ENCODE measurements at places on chromosomes 5 and 9.

DNA sequence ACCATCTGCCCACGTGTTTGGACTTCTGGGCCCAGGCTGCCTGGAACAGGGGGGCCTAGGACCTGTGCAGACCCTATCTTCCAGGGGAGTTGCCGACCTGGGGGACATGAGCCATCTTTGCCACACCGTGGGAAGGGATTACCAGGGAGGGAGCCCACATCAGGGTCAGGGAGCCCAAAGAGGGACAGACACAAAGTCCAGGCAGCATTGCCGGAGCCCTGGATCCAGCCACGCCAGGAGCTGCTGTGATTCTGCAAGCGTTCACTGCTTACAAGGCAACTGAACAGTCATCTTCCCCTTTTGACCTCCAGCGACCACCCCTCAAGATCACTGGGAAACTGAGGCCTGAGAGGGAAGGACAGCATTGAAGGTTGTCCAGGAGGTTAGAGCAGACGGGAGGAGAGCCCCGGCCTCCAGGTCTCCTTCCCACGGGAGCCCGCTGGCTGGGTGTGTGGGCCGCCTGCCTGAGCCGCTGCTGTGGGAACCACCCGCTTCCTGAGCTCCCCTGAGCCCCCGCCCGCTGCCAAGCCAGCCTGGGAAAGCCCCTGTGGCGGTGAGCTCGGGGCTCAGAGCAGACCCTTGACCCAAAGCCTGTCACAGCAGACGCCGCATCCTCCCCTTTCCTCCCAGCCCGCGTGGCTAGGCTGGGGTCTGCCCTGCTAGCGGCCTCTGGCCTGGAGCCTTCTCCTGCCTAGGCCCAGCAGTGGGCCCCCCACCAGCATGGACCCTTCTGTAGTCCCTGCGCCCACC lies 17.1 kb upstream of the NOTCH1 start:
- DNase-seq, result no peak

DNA sequence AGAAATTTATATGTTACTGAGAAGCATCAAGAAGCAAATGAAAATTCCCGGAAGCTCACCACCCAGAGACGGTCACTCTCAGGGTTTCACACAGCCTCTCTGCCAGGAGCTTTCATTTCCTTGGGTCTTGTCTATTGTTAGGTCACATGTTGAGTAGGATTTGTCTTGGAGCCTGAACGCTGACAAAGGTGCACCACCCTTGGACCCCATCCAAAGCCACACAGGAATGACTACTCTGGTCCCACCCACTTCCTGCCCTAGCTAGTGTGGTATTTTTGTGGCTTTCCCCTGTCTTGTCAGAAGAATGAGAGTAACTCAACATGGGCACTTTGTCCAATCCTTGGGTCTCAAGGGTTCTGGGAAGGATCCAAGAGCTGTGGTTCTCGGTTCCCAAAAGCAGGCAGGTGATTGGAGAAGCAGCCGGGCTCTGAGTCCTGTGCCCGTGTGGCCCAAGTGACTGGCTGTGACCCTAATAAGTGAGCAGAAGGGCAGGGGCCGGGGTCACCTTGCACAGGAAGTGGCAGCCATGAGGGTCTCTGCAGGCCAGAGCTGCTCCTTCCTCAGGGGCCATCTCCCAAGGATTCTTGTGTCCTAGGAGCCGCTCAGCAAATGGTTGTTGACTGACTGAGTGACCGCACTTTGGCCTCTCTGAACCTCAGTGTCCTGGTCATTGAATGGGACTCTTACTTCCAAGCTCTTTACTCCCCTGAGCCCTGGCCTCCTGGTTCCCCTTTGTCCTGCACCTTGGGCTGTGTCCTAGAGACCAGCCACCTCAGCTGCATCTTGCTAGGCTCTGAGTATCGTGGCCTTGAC lies 6.9 kb downstream of the FGD3 start:
- peak; percentile 58 for DNase-seq

- DNase-seq, result no peak
These were observed 4.3 kb upstream of the GPX3 start for GRCh38 chr5:151015974-151016587.

- DNase-seq, result no peak
These were observed 49.5 kb downstream of the DAB2IP start for GRCh38 chr9:121700832-121701419.

GRCh38 chr5:2802693-2803365 lies 51.4 kb upstream of the IRX2 start:
- DNase-seq, result no peak

GRCh38 chr9:34589636-34590380 lies at the start of gene CNTFR:
TSS of gene CNTFR (minus strand) at chr9:34589724. CDS start at chr9:34568981, 20,743 bp downstream.
- no peak for DNase-seq

DNA sequence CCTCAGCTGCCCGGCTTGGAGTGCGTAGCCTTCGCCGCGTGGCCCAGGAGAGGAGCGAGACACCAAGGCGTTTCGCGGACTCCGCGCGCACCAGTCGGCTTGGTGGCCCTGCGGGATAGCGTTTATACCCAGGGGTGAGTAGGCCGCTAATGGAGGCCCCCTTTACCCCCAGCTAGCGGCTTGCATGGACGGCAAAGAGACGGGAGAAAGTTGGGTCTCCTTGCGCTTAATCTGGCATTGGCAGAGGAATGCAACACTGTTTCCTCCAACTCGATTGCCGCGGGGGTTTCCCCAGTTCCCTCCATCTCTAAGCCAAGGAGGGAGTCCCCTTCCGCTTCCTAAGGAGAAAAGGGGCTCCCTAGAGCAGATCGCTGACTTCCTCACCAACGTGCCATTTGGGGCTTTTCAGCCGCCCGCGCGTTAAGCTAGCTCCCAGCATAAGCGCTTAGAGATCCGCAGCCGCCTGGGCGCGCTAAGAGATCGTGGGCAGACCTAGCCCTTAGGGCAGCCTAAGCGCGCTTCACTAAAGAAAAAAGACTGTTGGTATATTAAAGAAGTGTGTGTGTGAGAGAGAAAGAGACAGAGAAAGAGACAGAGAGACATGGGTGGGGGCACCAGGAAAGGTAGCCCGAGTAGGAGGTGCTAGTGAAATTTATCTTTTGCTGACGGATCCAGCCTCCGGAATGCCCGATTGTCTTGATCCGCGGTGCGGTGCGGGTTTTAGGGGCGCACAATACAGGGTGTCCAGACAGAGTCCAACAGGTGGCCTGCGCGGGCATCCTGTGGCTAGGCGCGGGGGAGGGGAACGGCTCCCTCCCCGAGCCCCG lies 597.9 kb upstream of the SGCD start:
- DNase-seq, result no peak

DNA sequence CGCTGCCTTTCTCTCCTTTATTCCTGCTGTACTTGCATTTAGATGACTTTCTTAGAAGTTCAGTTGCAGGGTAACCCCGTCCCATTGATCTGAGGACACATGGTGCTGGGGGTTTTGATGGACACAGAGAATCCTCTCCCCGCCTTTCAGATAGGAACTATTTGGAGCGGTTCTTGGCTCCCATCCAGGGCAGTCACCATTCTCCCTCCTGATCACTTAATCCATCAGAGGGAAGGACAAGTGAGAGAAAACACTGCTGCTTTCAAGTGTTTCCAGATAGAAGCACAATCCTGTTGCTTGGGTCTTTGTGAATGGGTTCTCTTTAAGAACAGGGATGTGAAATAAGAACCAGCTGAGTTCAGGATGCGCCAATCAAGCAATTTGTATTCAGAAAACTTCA lies 85.2 kb downstream of the IRX1 start:
- DNase-seq, result no peak

GRCh38 chr5:643811-644271 lies 31.7 kb downstream of the CEP72 start:
- DNase-seq, result no peak

DNA sequence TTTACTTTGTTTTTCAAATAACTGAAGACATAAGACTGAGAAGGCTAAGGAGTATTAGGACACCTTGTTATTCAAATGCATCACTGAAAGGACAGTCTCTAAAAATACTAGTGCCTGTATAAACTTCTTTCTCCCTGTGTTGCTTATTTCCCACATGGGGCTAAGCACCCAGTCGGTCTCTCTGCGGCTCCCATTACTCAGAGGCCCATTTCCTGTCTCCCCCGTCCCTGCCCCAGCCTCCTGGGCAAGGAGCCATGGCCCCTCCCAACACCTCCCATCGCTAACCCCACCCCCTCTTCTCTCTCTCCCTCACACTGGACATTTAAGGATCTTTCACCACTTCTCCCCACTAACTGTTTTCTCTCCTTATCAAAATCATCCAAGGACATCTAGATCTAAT lies 81.9 kb downstream of the EBF1 start:
- DNase-seq, result no peak

DNA sequence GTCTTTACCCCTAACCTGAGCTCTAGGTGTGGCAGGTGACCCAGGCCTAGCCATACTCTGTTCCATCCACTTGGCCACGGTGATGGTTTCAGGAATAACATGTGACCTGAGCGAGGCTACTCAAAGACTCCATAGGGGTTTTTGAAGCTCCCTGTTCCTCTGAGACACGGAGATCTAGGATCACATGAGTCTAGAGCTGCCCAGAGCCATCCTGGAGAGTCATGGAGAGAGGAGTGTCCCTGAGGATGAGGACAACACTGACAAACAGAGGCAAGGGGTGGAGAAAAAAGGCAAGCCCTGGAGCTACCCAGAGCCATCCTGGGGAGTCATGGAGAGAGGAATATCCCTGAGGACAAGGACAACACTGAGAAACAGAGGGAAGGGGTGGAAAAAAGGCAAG lies 29.5 kb upstream of the PCA3 start:
- no peak for DNase-seq

GRCh38 chr5:32639943-32640342 lies 54.6 kb downstream of the SUB1 start:
- no peak for DNase-seq

- DNase-seq, result no peak
These were observed 34.4 kb upstream of the SLC6A3 start for GRCh38 chr5:1479581-1480188.

GRCh38 chr9:4734150-4734549 lies 6.9 kb downstream of the AK3 start:
- no peak for DNase-seq

GRCh38 chr9:13810510-13810909 lies 503.4 kb downstream of the NFIB start:
- DNase-seq, result no peak

DNA sequence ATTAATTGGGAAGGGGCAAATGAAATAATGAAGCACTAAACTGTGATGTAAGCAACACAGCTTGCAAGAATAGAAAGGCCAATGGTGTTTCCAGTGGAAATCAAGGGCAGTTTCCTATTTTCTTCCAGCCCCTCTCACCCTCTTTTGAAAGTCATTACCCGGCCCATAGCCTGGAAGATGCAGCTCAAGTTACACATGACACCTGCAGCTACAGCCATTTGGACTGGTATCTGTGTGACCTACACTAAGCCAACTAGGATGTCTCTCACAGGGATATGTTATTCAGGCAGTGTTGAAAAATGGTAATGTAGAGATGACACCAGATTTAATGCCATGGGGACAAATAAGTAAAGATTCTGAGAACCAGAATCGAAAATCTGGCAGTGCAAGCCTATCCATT lies 439.4 kb upstream of the ZNF462 start:
- DNase-seq, result no peak

DNA sequence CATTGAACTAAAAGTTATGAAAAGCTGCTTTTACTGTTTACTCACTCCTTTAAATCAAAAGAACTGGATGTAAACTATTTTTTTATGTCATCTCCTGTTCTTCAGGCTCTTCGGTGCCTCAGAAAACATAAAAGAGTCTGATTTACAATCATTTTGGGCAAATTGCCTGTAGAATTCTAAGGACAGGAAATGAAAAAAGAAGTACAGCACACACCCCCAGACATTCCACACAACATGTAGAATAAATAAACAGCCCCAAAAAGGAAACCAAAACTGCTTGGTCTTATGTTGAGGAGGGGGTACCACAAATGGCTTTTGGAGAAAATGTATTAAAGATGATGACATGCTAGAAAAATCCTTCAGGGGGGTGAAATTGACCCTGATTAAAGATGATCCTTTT lies 57.2 kb downstream of the ITGA1 start:
- no peak for DNase-seq

GRCh38 chr5:127683008-127683407 lies 20.2 kb upstream of the CCDC192 start:
- DNase-seq, result no peak

DNA sequence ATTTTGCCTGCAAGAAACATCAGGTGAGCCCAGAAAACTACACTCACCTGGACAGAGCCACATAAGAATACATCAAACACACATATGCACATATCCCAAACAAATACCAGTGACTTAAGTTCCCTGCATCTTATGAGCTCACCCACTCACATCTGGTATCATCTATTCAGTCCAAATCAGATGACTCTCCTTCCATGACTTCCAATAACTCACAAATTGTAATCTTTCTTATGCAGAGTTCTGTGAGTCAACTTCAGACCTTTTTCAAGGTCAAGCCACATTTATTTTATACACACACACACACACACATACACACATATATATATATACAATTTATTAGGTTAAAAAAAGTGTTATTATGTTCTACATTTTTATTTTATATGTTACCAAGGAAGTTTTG lies 1711.9 kb upstream of the CDH9 start:
- DNase-seq, result no peak

GRCh38 chr5:14342306-14342705 lies 199.2 kb downstream of the TRIO start:
- no peak for DNase-seq

DNA sequence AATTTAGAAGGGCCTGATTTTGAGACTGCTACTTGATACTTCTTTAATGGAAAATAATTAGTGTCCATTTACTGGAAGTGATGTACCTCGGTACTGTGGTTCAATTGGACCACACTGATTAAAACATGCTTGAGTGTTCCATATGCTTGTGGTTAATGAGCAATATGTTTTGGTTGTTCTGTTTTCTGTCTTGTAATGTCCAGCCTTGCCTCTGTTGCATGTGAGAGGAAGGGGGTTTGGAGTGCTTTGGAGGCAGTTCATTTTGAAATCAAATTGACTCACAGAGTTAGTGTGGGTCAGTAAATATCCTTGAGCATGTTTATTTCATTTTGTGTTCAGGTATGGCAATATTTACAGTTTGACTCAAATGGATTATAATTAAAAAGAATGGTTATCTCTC lies 334.4 kb downstream of the ARHGEF28 start:
- no peak for DNase-seq

- DNase-seq, result no peak
These were observed 101.1 kb upstream of the MEF2C start for GRCh38 chr5:88984040-88984439.

GRCh38 chr9:115121181-115121580 lies 3.2 kb upstream of the TNC start:
- no peak for DNase-seq

GRCh38 chr5:143143973-143144372 lies 259.5 kb downstream of the NR3C1 start:
- DNase-seq, result no peak

GRCh38 chr9:104850786-104851545 lies 77.0 kb downstream of the ABCA1 start:
- no peak for DNase-seq

DNA sequence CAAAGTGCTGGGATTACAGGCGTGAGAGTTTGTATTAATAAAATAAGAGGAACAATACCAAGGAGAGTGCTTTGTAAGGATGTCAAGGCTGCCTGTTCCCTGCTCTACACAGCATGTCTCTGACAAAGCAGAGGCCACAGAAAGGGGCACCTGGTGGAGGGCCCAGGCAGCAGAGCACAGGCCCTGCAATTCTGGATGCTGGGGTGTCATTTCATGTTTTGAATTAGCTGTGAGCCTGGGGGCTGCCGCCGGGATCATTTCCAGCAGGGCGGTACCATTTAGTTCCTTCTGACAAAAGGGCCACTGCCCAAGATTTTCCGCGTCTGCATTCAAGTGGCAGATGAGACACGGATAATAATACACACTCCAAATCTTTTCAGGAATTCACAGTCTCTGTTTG lies 396.9 kb downstream of the GADD45G start:
- DNase-seq, result no peak

- no peak for DNase-seq
These were observed 281.1 kb downstream of the FER start for GRCh38 chr5:109028608-109029299.

GRCh38 chr5:129687941-129688340 lies 60.0 kb upstream of the MINAR2 start:
- no peak for DNase-seq
